ENCODE measurements at places on chromosomes 1 and 21. TPM values are rescaled to one million over a fixed set of nuclear protein-coding genes. Genes with fewer than 3 reads are reported as not detected.

Gene PDZK1
- total RNA-seq = 0.48 TPM

Gene HMGCS2
- total RNA-seq = 0.38 TPM

Gene RNU1-1
- total RNA-seq = 6,195 TPM

Gene DIO1
- not detected for total RNA-seq

GRCh38 chr21:34702341-34703170 is 33.8 kb downstream of the CLIC6 start:
- no peak for DNase-seq

GRCh38 chr1:116529199-116529631 is 41.6 kb downstream of the CD58 start:
- DNase-seq = no peak

- no peak for DNase-seq
These were observed 787 bp upstream of the GIPC2 start for GRCh38 chr1:78044796-78045562.

GRCh38 chr1:190377294-190377693 is 100.4 kb downstream of the BRINP3 start:
- DNase-seq = no peak

DNA sequence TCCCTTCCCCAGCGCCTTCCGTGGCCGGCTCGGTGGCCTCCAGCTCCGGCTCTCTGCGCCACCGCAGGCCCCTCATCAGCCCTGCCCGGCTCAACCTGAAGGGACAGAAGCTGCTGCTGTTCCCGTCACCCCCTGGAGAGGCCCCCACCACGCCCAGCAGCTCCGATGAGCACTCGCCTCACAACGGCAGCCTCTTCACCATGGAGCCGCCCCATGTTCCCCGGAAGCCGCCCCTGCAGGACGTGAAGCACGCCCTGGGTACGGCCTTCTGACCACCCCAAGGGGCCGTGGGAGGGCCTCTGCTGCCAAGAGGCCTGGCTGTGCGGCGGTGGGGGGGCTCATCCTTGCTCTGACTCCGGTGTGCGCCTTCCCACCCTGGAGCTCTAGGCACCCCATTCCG is 21.8 kb downstream of the TMEM201 start:
- DNase-seq = no peak

- no peak for DNase-seq
These were observed 47.2 kb downstream of the C1orf21 start for GRCh38 chr1:184433956-184434502.

DNA sequence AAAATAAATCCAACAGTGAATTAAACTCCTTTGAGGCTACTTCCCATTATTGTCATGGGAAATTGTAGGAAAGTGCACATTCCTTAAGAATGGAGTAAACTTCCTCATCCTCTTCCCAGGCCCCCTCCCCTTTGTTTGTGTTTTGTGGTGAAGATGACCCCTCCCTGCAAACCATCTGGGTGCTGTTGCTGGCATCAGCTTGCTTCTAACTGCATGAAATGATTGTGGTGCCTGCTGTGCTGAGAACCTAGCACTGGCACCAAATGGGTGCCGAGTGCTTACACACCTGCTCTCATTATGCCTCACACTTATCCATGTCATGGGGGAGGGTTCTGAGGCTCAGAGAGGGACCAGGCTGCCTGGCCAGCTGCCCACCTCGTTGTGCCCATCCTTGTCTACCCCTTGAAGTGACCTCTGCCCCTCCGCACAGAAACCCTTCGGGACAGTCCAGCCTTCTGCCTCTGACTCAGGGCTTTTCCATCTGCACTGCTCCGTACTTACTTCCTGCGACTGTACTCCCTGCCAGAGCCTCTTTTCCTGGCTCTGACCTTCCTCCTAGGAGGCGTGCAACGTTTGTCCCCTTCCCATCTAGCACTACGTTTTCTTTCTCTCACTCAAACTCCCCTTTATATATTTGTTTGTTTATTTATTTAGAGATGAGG is 30.6 kb downstream of the CAPN2 start:
- DNase-seq = no peak

- DNase-seq = no peak
These were observed 64.0 kb upstream of the DIP2A start for GRCh38 chr21:46394595-46395104.

GRCh38 chr1:91736715-91737615 is 149.0 kb downstream of the TGFBR3 start:
- peak; percentile 47 for DNase-seq

DNA sequence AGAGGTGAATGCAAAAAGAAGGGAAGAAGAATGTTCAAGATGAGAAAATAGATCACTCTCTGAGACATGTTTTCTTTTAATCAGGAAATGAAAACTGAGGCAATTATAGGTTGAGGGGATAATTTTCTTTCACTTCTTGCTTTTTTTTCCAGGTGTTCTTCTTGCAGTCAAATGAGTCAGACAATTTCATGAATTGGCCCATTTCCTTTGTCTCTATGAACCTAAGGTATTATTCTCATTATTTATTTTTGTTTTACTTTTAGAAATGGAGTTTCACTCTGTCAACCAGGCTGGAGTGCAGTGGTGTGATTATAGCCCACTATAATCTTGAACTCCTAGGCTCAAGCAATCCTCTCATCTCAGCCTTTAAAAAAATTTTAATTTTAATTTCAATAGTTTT is 3.5 kb upstream of the VASH2 start:
- DNase-seq = no peak

GRCh38 chr21:38951095-38951730 is 145.5 kb downstream of the ETS2 start:
- DNase-seq = no peak

Measured in cardiac septum (tissue), 1 donor.